NCI-H2081 (cell line): ENCODE measurements at places on chromosomes 12 and 14.

DNA sequence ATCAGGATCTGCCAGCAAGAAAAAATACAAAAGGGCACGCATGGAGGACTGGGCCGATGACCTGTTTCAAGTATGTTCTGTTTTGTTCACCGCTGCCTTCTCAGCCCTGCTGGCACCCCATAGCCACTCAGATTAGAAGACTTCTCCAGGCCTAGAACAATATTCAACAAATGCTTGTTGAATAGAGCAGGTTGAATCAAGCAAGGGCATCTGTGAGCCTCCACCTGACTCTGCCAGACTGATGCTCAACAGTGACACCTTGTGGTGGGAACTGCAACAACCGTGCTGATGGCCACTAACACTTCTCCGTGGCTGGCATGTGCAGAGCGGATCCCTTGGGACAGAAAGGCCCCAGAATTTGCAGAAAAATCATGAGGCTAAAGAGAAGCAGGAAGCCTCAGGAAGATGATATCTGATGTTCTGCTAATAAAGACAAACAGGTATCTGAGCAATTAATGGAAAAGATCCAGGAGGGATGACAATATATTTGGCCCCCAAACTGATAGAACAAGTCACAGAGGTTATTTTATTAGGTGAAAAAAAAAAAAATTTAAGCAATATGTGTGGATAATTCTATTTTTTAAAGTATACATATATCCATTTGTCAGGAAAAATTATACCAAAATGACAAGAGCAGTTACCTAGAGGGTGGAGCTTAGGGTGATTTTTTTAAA is 114.3 kb downstream of the KSR2 start:
- DNase-seq: peak; percentile 55

GRCh38 chr14:74571901-74572725 is 39.9 kb downstream of the LTBP2 start:
- DNase-seq: no peak

DNA sequence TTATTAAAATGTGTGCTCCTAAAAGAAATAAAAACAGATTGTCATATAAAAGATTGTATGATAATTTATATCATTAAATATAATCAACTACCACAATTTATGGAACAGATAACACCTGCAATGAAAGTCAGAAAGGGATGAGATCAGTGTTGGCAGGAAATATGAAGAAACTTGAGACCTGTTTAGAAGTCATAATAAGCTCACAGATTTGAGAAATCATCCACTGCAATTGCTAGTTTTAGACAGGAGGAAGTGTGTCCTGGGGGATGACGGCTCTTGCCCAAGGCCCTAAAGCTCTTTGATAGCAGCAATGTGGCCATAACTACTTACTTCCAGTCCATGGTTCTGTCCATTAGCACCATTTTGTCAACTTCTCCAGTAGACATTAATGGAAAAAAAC is 122.8 kb upstream of the SOX5 start:
- DNase-seq: no peak

DNA sequence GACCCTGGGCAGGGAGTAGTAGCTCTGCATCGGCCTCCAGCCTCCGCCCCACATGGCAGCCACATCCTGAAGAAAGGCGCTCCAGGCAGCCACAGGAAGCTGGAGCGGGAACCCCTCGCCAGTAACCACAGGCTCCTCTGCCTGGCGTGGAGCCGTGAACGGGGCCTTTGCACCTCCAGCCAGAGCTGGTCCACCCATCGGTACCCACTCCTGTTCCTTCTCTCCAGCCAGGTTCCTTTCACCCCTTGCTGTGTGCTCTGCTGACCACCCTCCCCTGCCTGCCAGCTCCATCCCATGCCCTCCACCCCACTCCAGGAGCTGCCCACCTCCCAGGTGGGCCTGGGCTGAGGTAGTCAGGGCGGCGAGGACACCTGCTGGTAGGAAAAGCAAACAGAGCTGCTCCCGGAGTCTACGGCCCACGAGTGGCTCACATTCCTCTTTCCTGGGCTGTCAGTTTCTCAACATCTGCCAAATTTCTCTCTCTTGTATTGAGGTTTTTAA is 2.7 kb downstream of the TGFB3 start:
- no peak for DNase-seq

- DNase-seq: peak; percentile 68
These were observed 39.8 kb downstream of the IFNG start for GRCh38 chr12:68119724-68120211.

GRCh38 chr12:115898670-115899069 is 378.8 kb downstream of the MED13L start:
- DNase-seq: no peak

DNA sequence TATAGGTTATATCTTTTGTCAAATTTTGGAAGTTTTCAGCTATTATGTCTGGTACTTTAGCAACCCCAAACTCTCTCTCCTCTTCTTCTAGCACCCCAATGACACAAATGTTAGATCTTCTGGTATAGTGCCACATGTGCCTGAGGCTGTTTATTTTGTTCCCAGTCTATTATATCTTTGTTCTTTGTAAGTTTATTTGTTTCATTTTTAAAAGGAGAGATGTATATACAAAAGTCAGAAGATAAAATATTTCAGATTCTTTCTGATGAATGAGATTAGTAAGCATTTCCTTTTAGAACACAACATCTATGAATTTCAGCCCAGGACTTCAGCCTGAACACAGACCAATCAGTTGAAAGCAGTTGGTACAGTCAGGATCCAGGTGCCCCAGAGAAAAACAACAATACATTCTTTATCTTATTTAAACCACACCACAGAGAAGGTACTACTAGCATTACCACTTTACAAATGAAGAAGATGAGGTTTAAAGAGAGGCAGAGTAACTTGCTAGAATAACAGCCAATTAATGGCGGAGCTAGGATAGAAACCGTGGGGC is 114.1 kb upstream of the BTG1 start:
- DNase-seq: no peak

- no peak for DNase-seq
These were observed 89.8 kb downstream of the ZFP36L1 start for GRCh38 chr14:68703093-68703492.

DNA sequence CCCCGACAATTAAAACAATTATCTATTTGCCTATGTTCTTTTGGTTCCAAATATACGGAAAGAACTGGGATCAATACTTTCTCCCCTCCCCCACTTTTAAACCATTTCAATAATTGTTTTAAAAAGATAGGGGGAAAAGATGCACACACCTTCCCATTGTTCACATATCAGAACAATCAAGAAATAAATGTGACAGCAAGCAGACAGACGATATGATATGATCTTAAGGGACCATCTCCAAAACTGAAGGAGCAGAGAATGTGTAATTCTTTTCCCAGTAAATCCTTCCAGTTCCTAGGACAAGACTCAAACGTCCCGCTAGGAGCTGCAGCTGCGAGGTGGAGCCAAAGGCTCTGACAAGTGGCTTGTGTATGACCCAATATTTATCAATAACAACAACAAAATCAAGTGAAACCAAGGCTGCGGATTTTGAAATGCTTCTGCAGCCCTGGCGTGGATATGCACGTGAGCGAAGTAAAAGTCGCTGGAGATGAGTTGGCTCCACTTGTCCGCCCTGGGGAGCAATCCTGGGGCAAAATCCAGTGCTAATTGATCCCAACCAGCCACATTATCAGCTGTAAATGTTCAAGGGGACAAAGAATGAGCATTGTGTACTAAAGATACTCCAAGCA is 8.2 kb upstream of the FOXG1 start:
- no peak for DNase-seq

DNA sequence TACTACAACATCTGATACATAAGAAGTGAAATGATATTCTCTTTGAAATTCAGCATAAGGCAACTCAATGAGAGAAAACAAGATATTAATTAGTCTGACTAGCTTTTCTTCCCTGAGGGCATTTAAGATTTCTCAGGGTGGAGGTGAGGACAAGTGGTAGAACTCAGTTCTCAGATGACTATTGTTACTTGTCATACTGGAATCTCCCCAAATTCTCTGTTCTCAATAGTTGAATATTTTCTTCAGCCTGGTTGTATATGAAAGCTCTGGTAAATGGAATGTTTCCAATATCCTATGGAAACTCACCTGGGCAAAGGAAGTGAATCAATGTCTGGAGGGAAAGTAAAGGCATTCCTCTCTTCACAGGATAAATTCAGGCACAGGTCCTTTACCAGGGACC is 18.2 kb upstream of the ITGA5 start:
- DNase-seq: no peak

- DNase-seq: no peak
These were observed 11.5 kb downstream of the UBC start for GRCh38 chr12:124902916-124903315.

DNA sequence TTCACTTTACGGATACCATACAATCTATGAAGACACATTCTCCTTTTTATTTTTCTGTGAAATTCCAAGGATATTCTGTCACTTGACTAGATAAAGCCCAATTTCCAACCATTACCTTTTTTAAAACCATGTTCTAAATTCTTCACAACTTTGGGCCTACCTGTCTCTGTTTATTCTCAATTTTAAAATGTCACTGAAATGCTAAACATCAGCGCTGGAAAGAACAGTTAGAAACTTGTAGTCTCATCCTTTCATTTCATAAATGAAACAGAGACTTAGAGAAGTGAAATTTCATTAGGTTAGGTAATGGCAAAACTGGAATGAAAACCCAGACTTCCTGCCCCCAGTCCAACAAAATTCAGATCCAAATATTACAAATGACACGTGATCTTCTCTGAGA is 396.2 kb downstream of the CCDC91 start:
- DNase-seq: no peak

DNA sequence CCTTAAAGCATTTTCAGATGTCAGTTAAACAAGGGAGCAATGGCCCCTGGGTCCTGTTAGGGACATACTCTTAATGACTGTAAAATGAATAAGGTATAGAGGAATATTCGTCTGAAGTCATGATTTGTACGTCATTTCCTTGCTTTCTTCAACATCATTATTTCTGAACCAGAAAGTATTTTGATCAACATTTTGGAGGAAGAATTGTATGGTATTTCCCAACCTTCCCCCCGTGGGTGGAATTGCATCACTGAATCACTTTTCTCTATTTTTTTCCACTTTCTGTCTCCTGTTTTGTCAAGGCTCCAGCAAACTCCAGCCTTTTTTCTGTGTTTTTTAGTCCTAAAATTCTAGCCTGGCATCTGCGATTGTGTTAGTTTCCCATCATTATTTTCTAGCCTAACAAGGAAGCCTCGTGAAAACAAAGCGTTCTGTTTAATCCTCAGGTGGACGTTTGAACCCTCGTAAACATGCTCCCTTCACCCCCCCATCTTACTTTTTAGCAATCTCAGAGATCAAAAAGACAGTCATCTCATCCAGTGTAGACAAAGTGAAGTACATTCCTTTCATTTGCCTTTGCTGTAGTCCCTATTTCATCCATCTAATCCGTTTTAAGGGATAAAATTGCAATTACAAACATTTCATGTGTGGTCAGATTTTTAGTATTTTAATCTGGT is 62.3 kb downstream of the ETV6 start:
- no peak for DNase-seq

GRCh38 chr14:50667996-50668825 is at the start of gene SAV1:
TSS of gene SAV1 (minus strand) at chr14:50668306. CDS start at chr14:50667967, 339 bp downstream.
- peak; percentile 81 for DNase-seq

GRCh38 chr12:22101749-22102243 is 55.8 kb downstream of the CMAS start:
- DNase-seq: no peak

- DNase-seq: no peak
These were observed 30.5 kb downstream of the JDP2 start for GRCh38 chr14:75458305-75458704.

GRCh38 chr12:128814411-128815261 is 9.1 kb downstream of the SLC15A4 start:
- DNase-seq: no peak

DNA sequence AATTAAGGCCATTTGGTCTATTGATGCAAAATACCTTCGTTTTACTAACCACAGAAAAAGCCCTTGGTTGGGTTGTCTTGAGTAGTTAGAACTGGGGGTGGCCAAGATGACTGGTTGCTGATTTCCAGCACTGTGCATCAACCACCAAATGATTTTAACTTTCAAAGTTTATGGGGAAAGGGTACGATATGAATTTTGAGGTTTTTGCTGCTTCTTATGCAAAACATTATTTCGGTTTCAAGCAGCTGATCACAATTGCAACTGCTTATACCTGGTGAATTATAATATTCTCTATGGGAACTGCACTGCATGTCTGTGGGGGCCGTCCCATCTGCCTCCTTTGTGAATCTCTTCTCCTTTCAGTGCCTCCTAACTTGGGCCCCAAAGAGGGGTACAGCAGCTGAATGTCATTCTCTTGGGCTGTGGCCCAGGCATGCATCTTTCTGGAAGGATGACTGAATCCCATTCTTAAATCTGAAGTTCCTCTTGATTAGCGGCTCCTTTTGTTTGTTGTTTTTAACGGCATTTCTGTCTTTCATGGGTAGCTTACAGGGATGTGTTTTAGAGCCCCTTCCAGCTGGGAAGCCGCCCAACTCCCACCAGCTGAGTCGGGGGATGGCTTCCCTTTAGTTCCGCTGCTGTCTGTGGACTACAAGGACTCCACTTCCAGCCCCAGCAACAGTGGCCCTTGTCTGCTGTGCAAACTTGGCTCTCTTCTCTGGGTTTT is 479.8 kb downstream of the ZFP36L1 start:
- DNase-seq: no peak

DNA sequence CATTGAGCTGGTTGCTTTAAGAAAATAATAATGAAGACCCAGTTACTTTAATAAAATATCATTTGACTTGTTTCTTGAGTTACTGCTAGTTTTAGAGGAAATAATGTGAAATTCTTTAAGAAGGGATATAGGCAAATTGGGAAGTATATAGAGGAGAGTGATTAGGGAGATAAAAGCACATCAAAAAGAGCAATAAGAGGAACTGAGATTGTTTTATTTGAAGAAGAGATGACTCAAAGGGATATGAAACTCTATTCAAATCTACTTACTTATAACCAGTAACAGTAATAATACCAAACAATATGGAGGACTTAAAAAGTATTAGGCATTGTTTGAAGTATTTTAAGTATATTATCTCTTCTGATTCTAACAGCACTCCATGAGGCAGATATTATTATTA is 37.1 kb downstream of the LRRK2 start:
- no peak for DNase-seq

DNA sequence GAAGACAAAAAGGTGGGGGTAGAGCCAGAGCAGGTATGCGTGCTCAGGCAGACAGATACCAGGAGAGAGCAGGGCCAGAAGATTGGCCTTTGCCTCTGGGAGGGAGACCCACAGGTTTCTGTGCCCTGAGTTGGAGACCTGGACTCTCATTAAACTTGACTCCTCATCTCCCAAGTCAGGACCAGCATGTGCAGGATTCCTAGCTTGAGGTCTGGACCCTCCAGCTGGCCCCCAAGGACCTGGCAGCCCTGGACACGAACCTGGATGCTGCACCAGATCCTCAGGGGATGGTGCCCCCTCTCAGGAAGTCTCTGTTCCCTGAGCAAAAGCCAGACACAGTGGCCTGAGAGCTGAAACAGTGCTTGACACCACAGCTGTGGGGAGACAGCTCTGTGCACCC is 10.5 kb upstream of the KRT73 start:
- no peak for DNase-seq

- no peak for DNase-seq
These were observed 437 bp downstream of the ERO1A start for GRCh38 chr14:52694761-52695480.
